ENCODE measurements at places on chromosomes 4 and X.

GRCh38 chr4:90357117-90357710, 230.0 kb downstream of the CCSER1 start:
- DNase-seq, result no peak

- DNase-seq, result peak; percentile 9
These were observed 51.0 kb upstream of the NHSL2 start for GRCh38 chrX:71859637-71860036.

DNA sequence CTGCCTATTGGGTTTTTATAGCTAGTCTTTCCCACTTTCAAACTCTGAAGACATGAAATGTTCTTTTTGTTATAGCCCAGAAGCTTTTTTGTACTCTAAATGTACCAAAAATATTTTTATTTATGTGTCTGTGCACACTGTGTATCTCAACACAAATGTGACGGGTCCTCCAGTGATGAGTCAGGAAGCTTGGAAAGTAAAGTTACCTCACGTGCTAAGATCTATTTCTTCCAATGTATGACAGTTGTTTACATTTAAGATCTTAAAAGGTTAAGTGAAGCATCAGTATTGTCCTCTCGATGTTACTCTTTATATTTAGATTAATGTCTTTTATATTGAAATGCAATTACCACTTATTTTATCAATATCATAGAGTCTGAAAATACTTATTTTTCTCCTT, 29.1 kb upstream of the PRSS12 start:
- no peak for DNase-seq

DNA sequence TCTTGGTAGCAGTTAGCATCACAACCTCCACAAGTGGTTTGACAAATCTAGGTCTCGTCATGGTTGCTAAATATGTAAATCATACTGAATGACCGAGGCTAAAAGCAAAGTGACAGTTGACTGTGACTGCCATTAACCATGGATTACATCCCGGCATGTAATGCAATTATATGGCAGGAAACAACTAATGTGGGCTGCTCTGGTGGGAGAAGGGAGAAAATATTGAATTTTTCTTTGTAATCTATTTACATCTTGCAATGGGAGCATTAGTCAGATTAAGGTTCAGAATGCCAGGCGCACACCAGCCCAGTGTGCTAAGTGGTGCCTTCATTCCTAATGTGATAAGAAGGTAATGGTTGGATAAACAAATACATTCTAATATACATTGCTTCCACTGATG, 35.8 kb downstream of the UNC5C start:
- no peak for DNase-seq

GRCh38 chr4:40870150-40870549, 120.4 kb downstream of the NSUN7 start:
- DNase-seq, result no peak

DNA sequence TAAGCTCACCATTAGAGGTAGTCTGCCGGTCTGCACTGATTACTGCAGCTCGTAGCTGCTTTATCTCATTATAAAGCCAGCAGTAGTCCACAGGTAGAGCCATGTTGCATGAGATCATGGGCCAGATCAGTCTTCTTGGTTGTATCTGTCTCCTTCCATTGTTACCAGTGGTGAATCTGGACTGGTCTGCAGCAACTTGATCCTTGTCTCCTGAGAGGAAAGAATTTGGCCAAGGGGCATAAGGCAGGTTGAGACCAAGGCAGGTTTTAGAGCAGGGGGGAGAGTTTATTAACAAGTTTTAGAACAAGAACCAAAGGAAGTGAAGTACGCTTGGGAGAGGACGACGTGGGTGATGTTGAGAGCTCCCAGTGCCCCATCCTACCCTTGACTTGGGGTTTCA, 228.5 kb downstream of the STIM2 start:
- no peak for DNase-seq

- DNase-seq, result no peak
These were observed 4.7 kb upstream of the KLF3 start for GRCh38 chr4:38659346-38659745.

- DNase-seq, result no peak
These were observed 86.8 kb downstream of the CAMK2D start for GRCh38 chr4:113674733-113675132.

- DNase-seq, result no peak
These were observed 134.9 kb upstream of the GRIA3 start for GRCh38 chrX:123049071-123049625.

DNA sequence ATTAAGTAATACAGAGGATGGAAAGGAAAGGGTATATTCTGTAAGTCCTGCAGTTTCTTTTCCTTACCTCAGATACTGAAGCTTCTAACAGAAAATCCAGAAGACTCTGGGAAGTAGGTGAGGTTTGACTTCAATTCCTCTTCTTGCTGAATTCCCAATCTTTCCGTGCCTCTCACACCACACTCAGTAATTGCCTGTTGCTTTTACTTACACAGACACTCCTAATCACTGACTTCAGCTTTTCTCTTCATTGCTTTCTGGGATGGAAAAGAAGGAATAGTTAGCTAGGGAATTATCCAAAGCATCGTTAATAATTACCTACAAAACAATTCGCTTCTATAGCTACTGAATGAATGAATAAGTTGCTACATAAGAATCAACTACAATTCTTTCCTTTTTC, 163.6 kb downstream of the FBXO8 start:
- no peak for DNase-seq

DNA sequence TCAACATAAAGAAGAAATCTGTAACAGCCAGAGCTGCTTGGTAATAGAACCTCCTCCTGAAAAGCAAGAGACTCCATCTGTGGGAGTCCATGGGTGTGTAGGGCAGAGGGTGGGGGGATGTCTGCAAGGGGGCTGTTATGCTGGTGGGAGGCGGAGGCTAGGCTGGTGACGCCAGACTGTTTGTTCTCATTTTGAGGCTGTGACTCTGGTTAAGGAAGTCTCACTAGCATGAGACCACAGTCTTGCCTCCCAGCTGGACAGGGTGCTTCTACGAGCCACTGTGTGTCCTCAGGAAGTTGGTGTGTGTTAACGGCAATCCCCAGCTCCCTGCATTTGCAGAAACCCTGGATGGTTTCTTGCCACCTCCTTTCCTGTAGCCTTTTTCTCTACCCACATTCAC, 79.8 kb downstream of the NSUN7 start:
- no peak for DNase-seq

- no peak for DNase-seq
These were observed 111.2 kb downstream of the QDPR start for GRCh38 chr4:17400686-17401085.

DNA sequence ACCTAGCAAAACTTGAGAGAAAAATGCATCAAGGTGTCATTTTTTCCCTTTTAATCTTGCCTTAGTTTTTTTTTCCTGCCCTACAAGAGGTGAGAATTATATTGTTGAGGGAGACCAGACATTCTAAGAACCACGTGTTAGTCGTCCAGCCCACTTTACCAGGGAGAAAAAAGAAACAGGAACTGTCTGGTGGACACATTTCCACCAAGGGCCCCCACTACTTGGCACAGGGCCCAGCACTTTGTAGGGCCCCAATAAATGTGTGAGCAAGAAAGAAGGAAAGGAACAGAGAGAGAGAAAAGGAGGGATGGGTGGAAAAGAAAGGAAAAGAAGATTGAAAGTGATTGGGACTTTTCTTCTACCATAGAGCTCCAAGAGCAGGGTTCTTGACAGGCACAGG, 3.9 kb upstream of the EGFL6 start:
- DNase-seq, result no peak

- no peak for DNase-seq
These were observed 197.9 kb upstream of the PPP1R2C start for GRCh38 chrX:42975906-42976305.

DNA sequence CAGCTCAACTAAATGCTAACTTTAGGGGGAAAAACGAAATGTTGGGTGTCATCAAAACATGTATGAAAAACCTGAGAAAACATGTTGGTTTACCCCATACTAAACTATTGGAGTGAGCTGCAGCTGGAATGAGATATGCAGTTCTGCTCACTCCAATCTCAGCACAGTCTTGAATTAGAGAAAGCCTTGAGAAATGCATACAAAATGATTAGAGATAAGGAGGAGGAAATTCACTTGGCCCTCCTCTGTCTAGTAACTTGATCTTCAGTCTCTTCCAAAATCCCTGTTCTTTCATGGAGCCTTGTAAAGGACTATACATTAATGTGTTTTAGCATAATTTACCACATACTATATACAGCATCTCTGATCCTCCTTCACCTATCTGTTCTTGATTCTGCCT, 3.2 kb upstream of the LRCH2 start:
- no peak for DNase-seq

DNA sequence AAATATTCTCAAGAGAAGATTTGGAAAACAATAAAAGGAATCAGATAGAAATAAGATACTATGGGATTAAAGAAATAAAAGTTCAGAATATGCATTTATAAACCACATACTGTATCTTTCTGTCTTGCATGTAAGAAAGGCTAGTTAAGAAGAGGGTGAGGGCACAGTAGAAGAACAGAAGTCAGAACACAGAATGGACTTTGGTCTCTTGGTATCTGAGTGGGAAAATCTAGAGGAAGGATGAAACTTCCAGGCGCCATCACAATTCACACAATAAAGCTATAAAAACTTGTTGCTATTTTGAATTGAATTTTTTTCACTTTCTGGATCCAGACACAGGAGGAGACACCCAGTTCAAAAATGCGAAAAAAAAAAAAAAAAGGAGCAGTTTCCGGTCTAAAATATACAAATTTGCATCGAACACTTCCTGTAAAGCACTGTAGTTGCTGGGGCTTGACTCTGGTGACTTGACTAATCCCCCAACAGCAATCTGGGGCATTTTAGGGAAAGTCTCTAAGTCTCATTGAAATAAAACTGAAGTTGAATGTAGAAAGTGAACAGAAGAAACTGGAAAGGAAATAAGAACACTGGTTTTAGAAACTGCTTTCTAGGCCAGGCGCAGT, 8.1 kb upstream of the NAAA start:
- no peak for DNase-seq

DNA sequence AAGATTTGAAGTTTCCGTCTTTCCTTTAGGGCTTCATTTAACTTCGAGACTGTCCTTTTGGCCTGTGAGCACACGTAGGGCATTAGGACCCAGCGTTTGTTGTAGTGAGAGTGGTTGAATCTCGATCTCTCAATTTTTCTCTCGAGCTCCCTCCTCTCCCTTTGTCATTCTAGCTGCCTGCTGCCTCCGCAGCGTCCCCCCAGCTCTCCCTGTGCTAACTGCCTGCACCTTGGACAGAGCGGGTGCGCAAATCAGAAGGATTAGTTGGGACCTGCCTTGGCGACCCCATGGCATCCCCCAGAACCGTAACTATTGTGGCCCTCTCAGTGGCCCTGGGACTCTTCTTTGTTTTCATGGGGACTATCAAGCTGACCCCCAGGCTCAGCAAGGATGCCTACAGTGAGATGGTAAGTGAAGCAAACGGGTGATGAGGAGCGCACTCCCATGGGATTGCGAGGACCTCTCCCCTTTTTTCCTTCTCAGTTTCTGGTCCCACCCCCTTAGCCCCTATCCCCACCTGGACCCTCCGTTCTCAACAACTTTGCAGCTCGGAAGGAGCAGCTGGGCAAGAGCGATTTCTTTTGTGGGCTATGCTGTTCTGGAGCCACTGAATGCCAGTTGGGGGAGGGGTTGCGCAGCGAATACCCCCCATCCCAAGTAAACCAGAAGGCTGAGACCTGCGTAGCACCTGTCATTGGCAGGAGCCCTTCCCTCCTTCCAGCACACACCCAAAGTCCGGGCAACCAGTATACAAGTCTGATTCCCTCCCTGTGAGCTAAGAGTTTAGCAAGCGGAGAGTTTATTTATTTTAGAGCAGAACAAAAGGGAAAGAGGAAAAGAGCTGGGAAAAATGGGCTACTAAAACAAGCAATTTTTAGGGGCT, at the start of gene TMEM35A:
Gene TMEM35A, plus strand, starts transcription at position 164 of the 883 bp plus-strand sequence. Its CDS starts 124 bp downstream, at position 288.
- peak; percentile 21 for DNase-seq

DNA sequence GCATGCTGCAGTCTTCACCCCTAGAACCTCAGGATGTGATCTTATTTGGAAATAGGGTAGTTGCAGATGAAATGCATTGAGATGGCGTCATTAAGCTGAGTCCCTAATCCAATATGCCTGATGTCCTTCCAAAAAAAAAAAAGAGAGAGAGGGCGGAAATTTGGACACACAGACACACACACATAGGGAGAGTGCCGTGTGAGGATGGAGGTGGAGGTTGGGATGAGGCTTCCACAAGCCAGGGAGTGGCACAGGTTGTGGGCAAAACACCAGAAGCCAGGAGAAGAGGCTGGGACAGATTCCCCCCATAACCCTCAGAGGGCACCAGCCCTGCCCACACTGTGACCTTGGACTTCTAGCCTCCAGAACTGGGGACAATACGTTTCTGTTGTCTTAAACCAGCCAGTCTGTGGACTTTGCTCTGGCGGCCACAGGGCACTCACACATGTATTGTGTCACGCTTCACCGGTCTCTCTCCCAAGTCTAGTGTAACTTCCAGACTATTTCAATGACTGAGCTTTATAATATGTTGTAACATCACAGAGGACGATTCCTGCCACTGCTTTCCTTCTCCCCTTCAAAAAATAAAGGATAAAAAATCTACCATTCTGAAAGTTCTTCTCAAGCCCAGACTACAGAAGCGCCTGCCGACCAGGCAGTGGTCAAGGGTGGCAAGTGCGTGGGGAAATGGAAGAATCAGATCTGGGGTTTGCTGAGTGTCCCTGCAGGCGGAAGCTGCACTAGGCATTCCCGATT, 35.8 kb upstream of the MAN2B2 start:
- no peak for DNase-seq

DNA sequence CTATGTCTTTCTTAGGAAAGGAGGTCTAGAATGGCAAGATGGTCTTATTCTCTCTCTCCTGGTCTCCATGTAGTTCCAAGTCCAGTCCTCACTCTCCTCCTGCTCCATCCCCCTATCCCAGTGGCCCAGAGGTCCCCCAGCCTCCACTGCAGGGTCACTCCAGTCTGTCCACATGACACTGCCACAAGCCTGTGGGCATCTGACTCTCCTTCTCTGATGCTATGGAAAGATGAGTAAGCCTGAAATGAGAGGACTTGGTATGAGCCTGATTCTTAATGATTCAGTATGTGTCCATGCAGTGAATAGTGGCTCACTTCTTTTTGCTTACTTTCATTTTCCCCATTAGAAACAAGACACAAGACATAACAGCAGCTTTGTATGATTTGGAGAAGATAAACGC, 516.8 kb upstream of the ADGRL3 start:
- no peak for DNase-seq

DNA sequence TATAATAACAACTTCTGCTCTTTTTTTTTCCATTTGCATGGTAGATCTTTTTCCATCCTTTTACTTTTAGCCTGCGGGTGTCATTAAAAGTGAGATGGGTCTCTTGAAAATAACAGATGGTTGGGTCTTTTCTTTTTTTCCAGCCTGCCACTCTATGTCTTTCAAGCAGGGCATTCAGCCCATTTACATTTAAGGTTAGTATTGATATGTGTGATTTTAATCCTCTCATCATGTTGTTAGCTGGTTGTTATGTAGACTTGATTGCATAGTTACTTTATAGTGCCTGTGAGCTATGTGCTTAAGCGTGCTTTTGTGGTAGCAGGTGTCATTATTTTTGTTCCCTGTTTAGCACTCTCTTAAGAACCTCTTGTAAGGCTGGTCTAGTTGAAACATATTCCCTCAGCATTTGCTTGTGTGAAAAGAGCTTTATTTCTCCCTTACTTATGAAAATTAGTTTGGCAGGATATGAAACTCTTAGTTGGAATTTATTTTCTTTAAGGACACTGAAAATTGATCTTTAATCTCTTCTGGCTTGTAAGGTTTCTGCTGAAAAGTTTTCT, 326.1 kb downstream of the SH3BGRL start:
- DNase-seq, result no peak

All from cerebellar nuclear complex (tissue), 1 donor.